ENCODE measurements at places on chromosomes 5 and 9. TPM values are rescaled to one million over a fixed set of nuclear protein-coding genes. Genes with fewer than 3 reads are reported as not detected.

GRCh38 chr9:133714606-133715294, 23.4 kb downstream of the SARDH start:
- no peak for DNase-seq

CER1 gene
- not detected for total RNA-seq

GRCh38 chr5:131610198-131611063, 24.6 kb downstream of the RAPGEF6 start:
- DNase-seq = no peak

ANKRD31 gene
- 0.58 TPM for total RNA-seq

DNA sequence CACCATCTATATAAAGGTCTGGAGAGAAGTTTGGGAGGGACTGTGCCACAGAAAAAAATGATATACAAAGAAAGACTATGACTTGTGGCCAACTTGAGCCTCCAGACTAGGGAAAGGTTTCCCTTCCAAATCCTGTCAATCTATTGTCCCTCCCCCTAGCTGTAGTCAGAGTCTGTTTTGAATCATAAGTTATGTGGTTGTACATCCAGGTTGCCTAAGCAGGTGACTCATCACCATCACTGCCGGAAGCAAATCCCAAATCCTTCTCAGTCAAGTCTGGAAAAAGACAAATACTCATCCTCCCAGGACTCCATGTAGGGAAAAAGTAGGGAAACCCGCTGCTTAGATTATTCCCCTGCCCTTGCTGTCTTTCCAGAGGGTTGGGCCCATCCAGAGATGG, 235.7 kb downstream of the CDK5RAP2 start:
- no peak for DNase-seq

NEUROG1 gene
- not detected for total RNA-seq

TSLP gene
- total RNA-seq = 0.99 TPM

- DNase-seq = no peak
These were observed 162.9 kb downstream of the ZDHHC21 start for GRCh38 chr9:14530366-14530765.

FST gene
- 0.28 TPM for total RNA-seq

DNA sequence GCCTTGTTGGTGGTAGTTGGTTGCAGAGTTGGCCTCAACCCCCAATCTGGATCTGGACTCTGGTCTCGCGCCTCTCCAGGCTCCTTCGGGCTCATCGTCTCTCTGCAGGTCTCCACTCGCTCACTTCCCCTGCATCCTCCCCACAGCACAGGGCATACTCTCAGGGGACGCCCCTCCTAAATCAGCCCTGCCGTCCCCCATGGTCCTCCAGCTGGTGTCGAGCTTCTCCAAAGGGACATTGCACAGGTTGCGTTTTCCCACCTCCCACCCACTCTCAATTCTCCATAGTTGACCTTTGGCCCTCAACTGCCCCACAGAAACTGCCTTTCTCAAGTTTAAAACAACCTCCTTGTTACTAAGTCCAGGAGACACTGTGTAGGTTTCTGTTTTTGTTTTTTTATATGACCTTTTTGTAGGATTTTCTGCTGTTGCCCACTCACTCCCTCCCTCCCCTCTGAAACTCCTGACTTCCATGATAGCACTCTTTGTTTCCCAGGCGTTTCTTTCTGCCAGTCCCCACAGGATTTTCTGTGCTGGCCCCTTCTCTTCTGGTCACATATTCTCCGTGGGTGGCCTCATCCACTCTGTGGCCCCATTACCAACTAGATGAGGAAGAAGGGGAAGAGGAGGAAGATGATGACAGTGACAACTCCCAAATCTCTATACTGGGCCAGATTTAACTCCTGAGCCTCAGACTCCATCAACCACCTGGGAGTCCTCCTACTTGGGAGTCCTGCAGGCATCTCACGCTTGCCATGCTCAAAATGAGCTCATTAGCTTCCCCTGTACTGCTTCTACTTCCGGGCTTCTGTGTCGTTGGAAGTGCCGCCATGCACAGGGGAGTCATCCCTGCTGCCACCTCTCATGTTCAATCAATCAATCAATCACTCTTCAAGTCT, 50.3 kb downstream of the ALG2 start:
- no peak for DNase-seq

CCDC171 gene
- 1.7 TPM for total RNA-seq
